Kidney epithelial cell (primary cell): ENCODE measurements at places on chromosomes 16 and 17. TPM values are rescaled to one million over a fixed set of nuclear protein-coding genes. Genes with fewer than 3 reads are reported as not detected.

GRCh38 chr17:2844416-2844815, 48.2 kb downstream of the RAP1GAP2 start:
- no peak for DNase-seq

- DNase-seq: no peak
These were observed 13.3 kb upstream of the KREMEN2 start for GRCh38 chr16:2950773-2951172.

- DNase-seq: no peak
These were observed 282.9 kb upstream of the N4BP1 start for GRCh38 chr16:48892893-48893292.

DNA sequence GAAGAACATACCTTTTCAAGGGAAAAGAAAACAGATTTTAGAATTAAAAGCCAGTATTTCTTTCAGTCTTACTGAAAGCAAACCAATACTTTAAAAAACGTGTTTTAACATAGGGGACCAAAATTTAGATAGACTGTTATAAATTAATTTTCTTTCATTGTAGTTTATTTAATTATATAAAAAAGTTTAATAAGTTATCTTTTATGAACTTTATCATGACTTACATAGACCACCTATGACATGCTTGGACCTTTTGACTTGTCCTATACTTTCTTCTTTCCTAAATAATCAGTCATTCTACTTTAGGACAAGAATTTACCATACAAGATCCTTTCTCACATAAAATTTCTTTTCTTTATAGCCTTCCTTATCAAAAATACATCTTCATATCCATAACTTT, 102.0 kb upstream of the HAS3 start:
- DNase-seq: no peak

- DNase-seq: no peak
These were observed 73.7 kb downstream of the ZFHX3 start for GRCh38 chr16:72974142-72974769.

GRCh38 chr17:70158591-70158990, 10.7 kb upstream of the KCNJ2 start:
- no peak for DNase-seq

DNA sequence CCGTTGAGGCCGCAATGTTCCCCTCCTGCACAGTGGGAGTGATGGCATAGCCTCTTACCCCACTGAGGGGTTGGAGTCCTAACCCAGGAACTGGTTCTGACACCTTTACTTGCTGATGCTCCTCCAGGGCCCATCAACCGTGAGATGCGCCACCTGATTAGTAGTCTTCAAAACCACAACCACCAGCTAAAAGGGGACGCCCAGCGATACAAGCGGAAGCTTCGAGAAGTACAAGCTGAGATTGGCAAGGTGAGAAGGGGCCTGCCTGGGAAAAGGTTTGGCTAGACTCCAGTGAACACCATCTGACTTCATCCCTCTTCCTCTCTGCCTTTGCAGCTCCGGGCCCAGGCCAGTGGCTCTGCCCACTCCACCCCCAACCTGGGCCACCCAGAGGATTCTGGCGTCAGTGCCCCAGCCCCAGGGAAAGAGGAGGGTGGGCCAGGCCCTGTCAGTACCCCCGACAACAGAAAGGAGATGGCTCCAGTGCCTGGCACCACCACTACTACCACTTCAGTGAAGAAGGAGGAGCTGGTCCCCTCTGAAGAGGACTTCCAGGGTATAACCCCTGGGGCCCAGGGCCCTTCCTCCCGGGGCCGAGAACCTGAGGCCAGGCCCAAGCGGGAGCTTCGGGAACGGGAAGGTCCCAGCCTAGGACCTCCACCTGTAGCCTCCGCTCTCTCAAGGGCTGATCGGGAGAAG, 5.8 kb downstream of the RNF40 start:
- DNase-seq: no peak

DNA sequence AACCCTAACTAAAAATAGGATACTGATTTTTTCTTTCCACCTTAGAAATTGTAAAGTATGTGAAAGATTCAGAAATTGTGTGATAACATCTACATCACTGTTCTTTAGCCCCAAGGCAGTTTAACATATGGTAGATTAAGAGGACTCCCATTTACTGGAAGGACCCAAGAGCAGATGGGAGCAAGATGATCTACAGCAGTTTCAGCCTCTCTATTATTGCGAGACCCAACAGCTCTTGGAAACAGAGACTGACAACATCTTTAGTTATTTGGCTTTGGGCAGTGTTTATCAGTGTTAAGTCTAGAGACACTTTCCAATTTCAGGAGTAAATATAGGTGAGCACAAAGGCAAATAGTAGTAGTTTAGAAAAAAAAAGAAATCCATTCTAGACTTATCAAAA, 124.9 kb upstream of the CORO6 start:
- DNase-seq: no peak

- DNase-seq: no peak
These were observed 11.7 kb downstream of the RNF213 start for GRCh38 chr17:80272366-80272765.

GRCh38 chr16:29315046-29315445, 91.5 kb downstream of the NPIPB11 start:
- DNase-seq: no peak

DNA sequence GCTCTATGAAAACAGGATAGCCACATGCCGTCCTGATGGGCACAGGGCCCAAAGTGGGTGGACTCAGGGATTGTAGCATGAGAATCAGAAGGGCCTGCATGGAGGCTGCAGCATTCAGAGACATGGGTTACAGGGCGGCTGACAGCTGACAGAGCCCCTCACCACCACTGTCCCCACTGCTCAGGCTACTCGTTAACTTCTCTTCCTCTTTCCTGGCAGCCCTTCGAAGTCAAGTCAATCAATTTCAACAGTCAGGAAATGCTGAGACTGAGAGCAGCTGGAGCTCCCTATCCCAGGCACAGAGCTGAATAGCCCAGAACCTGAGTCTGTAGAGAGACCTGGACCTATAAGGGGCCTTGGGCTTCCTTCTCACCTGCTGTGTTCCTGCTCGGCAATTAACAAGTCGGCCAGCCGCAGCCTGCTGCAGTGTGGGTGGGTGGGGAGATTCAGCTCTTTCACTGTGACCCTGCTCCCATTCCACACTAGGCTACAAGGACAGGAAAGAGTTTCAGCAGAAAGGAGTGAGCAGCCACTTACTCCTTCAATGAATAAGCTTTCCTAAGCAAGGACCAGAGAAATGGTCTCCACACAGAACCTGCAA, 76.9 kb downstream of the TEX14 start:
- DNase-seq: no peak

DNA sequence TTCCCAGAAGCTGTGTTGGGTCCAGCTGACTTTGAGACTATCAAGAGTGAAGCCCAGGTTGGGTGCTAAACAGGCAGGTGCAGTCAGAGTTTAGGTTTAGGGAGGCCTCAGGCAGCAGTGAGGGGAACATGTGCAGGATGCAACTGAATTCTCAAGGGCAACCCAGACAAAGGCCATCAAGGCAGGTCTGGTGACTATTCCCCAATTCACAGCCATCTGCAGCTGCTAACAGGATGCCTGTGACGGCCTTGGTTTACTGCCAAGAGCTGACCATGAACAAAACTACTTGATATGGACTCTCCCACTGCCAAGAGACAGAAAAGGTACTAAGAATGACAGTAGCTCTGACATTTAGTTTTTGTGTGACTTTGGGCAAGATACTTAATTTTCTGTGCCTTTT, 45.2 kb upstream of the BCAR1 start:
- DNase-seq: no peak

- DNase-seq: no peak
These were observed 32.4 kb downstream of the IL21R start for GRCh38 chr16:27434141-27435051.

DNA sequence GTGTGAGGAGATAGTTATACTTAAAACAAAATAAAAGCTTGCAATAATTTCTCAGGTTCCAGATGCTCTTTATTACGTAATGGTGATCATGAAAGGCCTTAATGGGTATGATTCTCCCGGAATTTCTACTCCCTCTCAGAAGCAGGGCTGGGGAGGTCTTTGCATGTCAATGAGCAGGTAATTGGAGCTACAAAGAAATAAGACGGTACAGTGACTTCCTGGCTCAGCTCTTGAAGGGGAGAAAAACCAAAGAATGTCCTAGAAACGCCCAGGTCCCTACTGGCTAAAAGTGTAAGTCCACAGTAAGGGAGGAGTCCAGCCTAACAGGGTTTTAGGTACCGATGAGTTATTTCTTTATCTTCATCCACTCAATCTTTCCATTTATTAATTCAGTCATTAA, 390.9 kb downstream of the TMEM114 start:
- DNase-seq: no peak

- DNase-seq: no peak
These were observed 214.7 kb downstream of the ZNF423 start for GRCh38 chr16:49641250-49641649.

DNA sequence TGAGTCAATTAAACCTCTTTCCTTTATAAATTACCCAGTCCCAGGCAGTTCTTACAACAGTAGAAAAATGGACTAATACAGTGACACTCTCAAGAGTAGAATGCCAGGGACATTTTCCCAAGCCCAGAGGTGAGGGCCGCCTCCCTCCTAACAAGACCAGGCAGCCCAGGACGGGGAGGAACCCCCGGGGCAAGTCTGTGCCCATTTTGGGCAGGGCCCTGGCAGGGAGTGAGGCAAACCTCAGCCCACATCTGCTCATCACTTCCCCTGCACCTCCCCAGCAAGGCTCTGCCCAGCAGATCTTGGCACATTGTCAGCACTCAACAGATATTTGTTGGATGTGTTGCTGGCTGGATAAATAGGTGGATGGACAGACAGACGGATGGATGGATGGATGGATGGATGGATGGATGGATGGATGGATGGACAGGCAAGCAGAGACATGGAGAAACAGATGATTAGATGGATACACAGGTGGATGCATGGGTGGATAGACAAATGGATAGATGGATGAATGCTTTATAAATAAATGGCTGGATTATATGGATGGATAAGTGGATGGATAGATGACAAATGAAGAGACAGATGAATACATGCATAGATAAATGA, 271.3 kb downstream of the PARN start:
- no peak for DNase-seq

- DNase-seq: peak; percentile 89
These were observed 78.3 kb downstream of the TANGO6 start for GRCh38 chr16:68921637-68922036.

GRCh38 chr16:19354371-19354770, 63.3 kb upstream of the TMC5 start:
- no peak for DNase-seq

DNA sequence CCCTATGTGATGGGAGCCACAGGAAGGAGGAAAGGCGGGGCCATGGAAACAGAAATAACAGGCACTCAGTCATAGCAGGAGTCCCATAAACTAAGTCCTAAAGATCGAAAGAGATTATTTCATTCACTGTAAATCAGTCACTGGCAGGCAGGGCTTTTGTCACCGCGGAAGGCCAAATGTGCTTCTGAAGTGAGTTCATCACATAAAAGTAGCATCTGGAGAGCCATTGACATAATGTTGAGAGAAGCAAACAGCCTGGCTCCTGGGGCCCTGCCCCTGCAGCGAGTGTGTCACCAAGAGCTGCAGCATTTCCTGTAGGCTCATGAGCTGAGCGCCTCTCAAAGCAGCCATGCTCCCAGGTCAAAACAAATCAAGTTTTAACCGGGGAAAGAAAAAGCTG, 476.2 kb downstream of the HAPSTR1 start:
- DNase-seq: no peak

GRCh38 chr17:30780343-30780742, 44.1 kb downstream of the CRLF3 start:
- DNase-seq: no peak

DNA sequence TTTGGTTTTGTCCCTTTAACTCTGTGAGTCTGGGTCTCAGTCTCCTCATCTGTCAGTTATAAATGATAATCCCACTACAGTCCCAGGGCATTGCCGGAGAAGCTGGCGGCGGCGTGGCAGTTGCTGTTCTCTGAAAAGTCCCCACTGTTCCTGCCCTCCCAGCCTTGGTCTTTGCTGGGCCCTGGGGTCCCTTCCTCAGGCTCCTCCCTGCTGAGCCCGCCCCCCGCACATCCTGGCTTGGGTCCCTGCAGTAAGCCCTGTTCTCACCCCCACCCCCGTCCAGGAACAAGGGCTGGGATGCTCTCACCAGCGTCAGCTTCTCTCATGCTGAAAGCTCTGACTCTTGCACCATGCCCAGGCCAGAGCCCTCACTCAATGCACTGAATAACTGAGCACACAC, 35.3 kb upstream of the PEMT start:
- no peak for DNase-seq

GRCh38 chr17:27956601-27957445, 63.7 kb upstream of the LYRM9 start:
- DNase-seq: no peak

DNA sequence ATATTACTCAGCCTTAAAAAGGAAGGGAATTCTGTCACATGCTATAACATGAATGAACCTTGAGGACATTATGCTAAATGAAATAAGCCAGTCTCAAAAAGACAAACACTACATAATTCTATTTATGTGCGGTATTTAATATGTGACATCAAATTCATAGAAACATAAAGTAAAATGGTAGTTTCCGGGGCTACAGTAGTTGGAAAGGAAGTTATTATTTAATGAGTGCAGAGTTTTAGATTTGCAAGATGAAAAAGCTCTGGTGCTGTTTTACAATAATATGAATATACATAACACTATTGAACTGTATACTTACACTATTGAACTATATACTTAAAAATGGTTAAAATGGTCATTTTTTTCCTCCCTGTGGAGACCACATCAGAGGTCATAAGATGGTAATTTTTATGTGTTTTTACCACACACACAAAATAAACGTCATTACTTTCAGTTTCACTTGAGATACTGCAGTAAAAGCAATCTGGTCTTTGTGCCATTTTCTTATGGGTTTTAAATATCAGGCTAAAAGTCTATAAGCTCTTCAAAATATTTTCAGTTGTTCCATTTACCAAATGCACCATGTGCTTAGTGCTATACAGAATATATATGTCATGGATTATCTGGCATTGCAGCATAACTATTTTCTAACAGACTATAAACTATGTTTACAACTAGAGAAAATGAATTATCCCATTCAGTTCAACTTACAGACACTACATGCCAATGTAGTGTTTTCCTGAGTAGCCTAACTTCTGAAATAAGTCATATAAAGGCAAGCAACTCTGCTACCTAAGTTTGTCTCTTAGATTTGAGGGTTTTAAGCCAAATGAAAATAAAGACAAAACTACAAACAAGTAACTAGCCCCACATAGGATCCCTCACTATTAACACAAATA, 90.9 kb downstream of the SPAG9 start:
- no peak for DNase-seq

The PRR35 gene
- total RNA-seq: not detected in 2 replicates

The IRX3 gene
- 3.2 and 4.1 TPM in 2 replicates for total RNA-seq

The EPX gene
- not detected in 2 replicates for total RNA-seq

The ABCC1 gene
- 24.9 and 27.2 TPM in 2 replicates for total RNA-seq

The TBC1D26 gene
- not detected in 2 replicates for total RNA-seq

The P2RX5 gene
- 6.0 and 8.4 TPM in 2 replicates for total RNA-seq

The EFNB3 gene
- total RNA-seq: 4.7 and 5.5 TPM in 2 replicates

The SOX15 gene
- total RNA-seq: 1.8 and 3.4 TPM in 2 replicates

The CASKIN1 gene
- total RNA-seq: 0.07 and 0.08 TPM in 2 replicates

The HOXB7 gene
- 26.3 and 27.2 TPM in 2 replicates for total RNA-seq

The NUBP1 gene
- 26.0 and 27.6 TPM in 2 replicates for total RNA-seq

The PDIA2 gene
- not detected in 2 replicates for total RNA-seq

The RAB34 gene
- 283 and 314 TPM in 2 replicates for total RNA-seq
